Smooth muscle cell of the pulmonary artery (primary cell): ENCODE measurements at places on chromosomes 2 and 18. TPM values are rescaled to one million over a fixed set of nuclear protein-coding genes. Genes with fewer than 3 reads are reported as not detected.

Gene KLHL30
- 5.2 and 11.7 TPM in 2 replicates for total RNA-seq

Gene MFSD2B
- 0.03 and 0.13 TPM in 2 replicates for total RNA-seq

Gene ASIC4
- 0.39 and 0.46 TPM in 2 replicates for total RNA-seq

Gene PDE6D
- 10.2 and 13.7 TPM in 2 replicates for total RNA-seq

Gene ATP9B
- 28.9 and 31.6 TPM in 2 replicates for total RNA-seq

Gene RGPD4
- under 0.01 TPM in 1 of 2 replicates, not detected in the other for total RNA-seq

Gene KDM3A
- 36.9 and 41.2 TPM in 2 replicates for total RNA-seq

Gene CCDC138
- total RNA-seq: 1.5 and 2.0 TPM in 2 replicates

Gene IAH1
- 45.9 and 51.2 TPM in 2 replicates for total RNA-seq

Gene CAVIN2
- 10.9 and 26.8 TPM in 2 replicates for total RNA-seq

Gene IL18R1
- total RNA-seq: 2.3 and 8.3 TPM in 2 replicates

Gene MRPS5
- total RNA-seq: 32.6 and 39.5 TPM in 2 replicates

Gene ZNF396
- total RNA-seq: 1.9 and 3.5 TPM in 2 replicates

Gene SP140
- 0.50 and 0.52 TPM in 2 replicates for total RNA-seq

Gene TXNL4A
- 45.2 and 54.2 TPM in 2 replicates for total RNA-seq
